ENCODE measurements at places on chromosomes 11 and 22.
A peak's percentile ranks its signal among the peaks of the same experiment; 100 is the strongest.

DNA sequence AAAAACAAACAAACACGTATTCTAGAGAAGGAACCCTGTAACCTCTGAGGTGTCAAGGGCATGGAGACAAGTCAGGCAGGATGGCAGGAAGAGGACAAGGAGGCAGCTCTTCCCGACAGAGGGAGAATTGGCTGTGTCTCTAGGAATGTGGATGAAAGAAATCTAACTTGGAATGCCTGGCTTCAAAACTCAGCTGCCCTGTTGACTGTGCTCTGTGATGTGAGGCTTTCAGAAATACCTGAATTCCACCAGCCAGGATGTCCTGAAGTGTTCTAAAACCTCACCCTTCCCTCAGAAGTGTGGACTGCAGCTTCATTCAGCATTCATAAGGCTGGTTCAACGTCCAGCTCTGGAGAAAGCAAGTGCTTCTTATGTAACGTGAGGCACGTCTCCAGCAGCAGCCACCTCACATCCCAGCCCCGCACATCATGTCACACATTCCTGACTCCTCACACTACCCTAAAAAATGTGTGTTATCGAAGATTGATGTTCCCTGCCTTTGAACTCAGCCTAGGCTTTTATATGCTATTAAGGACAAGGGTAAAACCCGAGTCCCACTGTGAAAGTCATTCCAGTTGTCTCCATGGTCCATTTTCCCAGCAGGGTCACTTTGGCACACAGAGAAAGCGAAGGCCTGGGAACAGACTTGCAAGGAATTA, 398.9 kb downstream of the ETS1 start:
- no peak for DNase-seq

GRCh38 chr22:37659066-37659896, 758 bp downstream of the PDXP start:
- no peak for DNase-seq

- DNase-seq: no peak
Measured at GRCh38 chr11:92642177-92642931, 327.1 kb upstream of the MTNR1B start.

- DNase-seq: no peak
Measured at GRCh38 chr11:75244052-75244814, 3.7 kb downstream of the TPBGL start.

- no peak for DNase-seq
Measured at GRCh38 chr11:116317212-116317611, 455.6 kb downstream of the BUD13 start.

GRCh38 chr11:47507563-47508239, 45.2 kb downstream of the CELF1 start:
- DNase-seq: no peak

DNA sequence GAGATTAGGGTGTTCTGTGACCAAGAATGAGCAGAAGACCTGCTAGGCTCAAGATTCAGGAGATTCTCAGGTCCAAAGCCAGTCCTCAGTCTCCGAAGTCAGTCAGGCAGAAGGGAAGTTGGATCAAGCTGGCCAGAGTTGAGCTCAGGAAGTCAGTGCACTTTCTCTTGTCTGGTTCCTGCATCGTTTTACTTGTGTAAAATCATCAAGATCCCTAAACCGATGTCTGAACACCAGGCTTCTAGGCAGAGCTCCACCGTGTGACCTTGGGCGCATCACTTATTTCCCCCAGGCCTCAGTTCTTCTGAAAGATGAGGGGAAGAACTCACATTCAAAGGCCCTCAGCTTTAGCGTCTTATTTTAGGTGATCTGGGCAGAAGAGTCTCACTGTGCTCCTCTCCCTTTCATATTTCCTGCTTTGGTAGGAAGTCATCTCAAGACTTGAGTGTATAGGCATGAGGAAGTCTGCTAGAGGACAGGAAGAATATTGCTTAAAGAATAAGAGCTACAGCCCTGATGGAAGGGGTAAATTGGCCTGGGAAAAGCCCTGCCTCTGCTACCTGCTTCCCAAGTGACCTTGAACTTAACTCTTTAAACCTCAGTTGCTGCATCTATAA, 20.2 kb downstream of the NF2 start:
- no peak for DNase-seq

- DNase-seq: no peak
Measured at GRCh38 chr11:44518968-44519550, 46.4 kb upstream of the CD82 start.

DNA sequence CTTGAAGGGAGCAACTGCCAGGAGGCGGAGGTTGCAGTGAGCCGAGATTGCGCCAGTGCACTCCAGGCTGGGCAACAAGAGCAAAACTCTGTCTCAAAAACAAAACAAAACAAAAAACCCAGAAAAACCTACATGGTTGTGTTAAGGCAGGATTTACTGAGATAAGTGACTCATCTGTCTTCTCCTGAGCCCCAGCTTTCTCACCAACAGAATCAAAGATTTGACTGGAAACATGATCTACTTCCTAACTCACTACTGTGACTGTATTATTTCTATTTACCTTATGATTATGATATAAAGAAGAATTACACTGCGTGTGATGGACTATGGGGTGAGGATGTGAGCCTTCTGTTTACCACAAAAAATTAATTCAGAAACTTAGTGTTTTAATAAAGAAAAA, 21.8 kb downstream of the FAM118B start:
- DNase-seq: no peak

- peak; percentile 23 for DNase-seq
Measured at GRCh38 chr22:23763579-23763945, 772 bp downstream of the C22orf15 start.

DNA sequence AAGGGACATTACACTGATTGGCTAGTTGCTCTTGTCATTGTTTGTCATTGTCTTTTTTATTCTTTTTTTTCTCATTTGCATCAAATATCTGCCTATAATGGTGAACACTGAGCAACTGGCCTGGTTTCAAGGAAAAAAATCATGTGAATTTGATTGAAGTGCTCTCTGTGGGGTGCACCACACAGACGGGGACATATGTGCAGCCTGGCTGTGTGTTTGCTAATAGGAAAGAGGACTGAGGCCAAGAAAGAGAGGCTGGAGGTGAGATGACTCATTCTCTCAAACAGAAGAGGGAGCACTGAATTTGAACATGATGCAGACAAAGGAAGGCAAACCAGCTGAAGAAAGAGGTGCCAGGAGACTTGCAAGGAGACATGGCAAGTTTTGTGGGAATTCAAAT, 684.9 kb upstream of the CCDC90B start:
- no peak for DNase-seq

GRCh38 chr11:83661491-83662350, 375.6 kb upstream of the CCDC90B start:
- DNase-seq: no peak

DNA sequence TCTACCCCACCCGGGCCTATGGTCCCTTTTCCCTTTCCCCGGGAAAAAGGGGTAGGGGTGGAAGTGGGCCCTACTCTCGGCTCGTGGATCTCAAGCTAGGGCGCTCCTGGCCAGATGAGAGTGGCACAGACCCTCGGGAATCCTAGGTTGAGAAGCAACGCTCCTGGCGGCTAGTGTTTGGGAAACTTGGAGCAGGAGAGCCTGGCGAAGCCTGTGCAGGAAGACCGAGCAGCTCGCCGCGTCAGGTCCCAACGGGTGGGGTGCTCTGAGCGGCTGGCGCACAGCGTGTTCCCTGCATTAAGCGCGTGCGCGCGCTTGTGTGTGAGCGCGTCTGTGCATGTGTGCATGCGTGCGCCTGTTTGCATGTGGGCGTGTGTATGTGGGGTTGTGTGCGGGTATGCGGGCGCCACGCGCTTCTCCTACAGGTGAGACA, 7.1 kb upstream of the FLI1 start:
- DNase-seq: peak; percentile 55

DNA sequence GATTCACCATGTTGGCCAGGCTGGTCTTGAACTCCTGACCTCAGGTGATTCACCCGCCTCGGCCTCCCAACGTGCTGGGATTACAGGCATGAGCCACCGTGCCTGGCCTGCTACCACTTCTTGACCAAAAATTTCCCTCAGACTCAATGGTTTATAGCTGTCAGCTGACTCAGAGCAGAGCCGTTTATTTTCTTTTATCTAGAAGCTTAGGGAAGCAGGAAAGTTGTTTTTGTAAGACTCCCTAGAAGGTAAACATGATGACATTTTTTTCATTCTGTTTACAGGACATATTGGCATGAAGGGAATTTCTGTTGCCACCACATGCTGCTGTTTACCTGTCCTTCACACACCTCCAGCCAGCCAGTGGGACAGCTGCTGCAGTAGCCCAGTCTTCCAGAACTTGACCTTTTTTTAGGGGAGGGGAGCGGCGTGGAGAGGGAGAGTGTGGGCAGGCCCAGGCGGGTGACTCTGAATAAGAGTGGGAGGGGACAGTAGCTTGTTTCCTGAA, 56.1 kb upstream of the PTPRJ start:
- no peak for DNase-seq

GRCh38 chr11:10744206-10744605, 6.8 kb upstream of the CTR9 start:
- DNase-seq: no peak

- no peak for DNase-seq
Measured at GRCh38 chr11:122253589-122254231, 137.7 kb upstream of the BLID start.

DNA sequence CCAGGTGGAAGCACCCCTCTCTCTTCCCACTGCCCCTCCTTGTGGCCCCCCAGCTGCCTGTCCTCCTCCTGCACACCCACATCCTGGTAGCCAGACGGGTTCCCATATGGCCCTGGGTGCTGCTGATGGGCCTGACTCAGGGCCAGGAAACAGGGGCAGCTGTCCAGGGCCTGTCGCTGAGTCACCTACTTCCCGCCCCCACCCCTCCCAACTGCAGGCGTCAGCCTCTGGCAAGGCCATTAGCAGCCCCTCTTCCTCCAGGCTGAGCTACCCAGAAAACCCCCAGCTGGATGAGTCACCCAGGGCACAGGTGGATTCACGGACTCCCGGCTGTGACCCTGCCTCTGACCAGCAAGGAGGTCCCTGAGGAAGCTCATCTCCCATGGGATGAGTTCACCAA, 6.9 kb upstream of the GAL start:
- no peak for DNase-seq

- DNase-seq: no peak
Measured at GRCh38 chr11:3944198-3944597, 88.7 kb downstream of the STIM1 start.

Data from endothelial cell (in vitro differentiated cells).